ENCODE measurements at places on chromosomes 4 and X.

GRCh38 chr4:35559559-35560365 is 684.6 kb downstream of the ARAP2 start:
- no peak for DNase-seq

- no peak for DNase-seq
Measured at GRCh38 chrX:120559804-120560203, 958 bp downstream of the CUL4B start.

DNA sequence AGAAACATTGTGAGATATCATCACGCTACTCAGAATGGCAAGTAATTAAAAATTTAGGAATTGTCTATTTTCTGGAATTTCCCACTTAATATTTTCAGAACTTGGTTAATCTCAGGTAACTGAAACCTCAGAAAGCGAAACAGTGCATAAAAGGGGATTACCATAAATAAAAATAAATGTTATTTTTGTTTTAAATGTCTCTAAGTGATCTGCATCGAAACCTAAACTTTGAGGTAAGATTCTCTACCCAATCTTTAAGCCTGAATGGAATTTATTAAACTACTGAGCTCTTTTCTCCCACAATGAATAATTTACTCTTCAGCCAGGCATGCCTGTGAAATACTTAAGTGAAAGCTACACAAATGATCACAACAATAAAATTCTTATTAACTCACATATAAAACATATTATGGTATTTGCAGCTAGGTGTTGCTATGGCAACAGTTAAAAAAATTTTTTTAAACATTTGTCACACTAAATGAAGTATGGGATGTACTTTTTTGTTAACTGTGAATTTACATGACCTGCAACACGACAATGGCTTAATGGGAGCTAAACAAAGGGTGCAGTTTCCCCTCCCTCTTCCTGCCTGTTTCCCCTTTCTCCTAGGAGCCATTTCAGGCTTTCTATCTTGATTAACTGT is 220.2 kb upstream of the PRPS2 start:
- no peak for DNase-seq

DNA sequence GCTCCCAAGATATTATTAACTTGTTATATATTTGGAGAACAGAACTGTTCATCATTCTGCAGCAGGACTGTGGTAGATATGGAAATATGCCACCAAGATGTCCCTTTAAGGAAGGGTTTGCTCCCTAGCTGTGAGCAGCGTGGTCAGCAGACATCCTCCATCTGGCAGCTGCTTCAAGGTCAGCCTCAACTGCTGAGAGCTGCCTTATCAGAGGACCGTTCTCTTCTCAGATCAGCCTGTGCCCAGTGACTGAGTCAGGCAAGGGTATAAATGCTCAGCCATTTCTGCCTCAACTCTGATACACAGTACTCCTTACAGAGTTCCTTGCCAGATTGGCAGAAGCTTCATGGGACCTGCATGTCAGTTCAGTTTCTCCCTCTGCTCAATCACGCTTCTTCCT is 63.4 kb upstream of the MAGEB2 start:
- no peak for DNase-seq

- no peak for DNase-seq
Measured at GRCh38 chrX:12956704-12957534, 18.0 kb upstream of the TMSB4X start.

DNA sequence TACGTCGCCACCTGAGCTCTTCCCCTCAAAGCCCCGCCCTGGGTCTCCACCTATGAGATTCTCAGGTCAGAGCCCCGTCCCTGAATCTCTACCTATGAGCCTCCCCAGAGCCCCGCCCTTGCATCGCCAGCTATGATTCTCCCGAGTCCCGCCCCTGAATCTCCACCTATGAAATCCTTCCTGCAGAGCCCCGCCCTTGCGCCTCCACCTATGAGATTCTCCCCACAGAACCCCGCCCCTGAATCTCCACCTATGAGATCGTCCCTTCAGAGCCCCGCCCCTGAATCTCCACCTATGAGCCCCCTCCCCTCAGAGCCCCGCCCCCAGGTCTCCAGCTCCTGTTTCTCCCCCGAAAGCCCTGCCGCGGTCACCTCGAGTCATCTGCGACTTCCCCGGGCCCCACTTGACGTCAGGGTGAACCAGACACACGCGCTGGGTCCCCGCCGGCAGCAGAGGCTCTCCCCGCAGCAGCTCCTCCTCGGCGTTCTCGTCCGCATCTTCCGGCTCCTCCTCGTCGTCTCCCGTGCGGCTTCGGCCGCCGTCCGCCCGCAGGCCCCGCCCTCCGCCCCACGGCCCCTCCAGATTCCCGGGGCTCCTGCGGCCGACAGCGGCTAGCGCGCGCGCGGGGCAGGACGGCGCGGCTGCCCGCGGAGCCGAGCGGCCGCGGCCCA is 393 bp downstream of the GTPBP6 start:
- peak; percentile 97 for DNase-seq

GRCh38 chr4:181692965-181693364 is 550.2 kb upstream of the TENM3 start:
- no peak for DNase-seq

DNA sequence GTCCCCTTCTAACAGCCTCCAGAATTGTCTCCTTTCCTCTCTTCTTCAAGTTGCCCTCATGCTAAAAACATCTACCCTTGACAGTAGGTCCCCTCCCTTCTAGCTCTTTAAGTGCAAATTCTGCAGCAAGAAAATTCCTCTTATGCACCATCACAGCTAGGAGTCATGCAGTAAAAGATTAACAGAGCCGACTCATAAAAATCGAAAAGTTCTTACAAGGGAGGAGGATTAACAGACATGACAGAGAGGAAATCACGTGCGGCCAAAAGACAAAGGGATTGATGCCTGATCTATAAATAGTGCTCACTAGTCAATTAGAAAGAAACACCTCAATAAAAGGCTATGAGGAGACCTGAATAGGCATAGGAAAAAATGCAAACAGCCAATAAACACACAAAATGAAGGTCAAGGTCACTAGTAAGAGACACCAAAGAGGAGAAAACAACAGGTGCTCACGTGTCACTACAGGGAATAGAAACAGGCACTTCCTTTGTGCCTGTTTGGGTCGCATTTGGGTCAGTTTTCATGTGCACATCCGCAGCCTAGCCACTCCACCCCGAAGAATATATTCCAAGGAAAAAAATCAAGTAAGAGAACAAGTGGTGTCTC is 3.4 kb downstream of the RNF212 start:
- DNase-seq = no peak

GRCh38 chr4:6041800-6042199 is 23.6 kb upstream of the C4orf50 start:
- no peak for DNase-seq

DNA sequence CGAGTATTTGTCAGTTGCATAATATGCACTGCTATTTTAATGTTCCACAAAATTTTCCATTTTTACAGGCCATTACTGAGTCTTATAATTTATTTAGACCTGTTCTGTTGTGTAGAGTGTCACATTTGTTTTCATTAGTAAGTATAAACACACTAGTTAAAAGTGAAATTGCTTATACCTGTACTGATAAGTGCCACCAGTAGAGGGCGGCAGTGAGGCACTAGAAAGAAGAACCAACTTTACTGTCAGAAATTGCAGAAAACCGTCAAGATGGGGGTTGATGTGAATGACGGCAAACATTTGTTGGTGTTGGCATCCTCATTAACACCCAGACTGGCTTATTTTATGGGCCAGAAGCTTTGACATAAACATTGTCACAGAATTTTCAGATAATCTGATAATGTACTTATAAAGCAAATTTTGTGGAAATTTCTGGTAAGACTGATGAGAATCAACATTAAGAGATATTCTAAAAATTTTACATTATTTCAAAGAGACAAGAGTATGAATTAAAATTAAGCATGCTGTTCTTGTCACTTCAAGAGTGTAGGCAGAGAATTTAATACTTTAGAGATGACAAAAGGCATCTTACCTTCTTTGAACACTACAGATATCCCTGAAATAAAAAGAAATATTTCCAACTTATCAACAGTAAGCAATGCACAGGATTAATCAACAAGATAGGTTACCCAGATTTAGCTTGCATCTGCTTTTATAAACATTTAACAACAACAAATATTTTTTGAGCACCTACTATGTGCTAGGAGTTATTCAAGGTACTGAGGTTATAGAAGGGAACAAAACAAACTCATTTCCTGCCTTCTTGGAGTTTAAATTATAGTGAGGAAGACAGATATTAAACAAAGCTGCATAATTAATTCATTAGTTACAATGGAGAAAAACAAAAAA is 24.9 kb downstream of the ALPK1 start:
- peak; percentile 83 for DNase-seq

DNA sequence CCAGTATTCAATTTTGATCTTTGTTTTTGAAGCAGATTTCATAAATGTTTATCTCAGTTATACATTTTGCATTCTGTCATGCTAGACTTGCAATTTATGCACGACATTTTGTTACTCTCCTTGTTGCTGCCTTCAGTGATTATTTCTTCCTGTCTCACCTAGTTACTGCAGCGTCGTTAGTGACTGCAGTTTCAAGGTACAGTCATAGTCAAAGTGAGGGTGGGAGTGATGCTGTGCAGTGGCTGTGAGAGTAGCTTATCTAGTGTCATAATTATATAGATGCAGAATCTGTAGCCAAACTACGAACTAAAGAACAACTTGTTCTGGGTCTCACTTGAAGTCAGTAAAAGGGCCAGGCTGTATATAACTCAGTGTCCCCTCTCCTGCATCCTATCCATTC is 69.8 kb downstream of the GPR101 start:
- DNase-seq = no peak

GRCh38 chrX:14028473-14028872 is 1.2 kb downstream of the GEMIN8 start:
- DNase-seq = no peak

DNA sequence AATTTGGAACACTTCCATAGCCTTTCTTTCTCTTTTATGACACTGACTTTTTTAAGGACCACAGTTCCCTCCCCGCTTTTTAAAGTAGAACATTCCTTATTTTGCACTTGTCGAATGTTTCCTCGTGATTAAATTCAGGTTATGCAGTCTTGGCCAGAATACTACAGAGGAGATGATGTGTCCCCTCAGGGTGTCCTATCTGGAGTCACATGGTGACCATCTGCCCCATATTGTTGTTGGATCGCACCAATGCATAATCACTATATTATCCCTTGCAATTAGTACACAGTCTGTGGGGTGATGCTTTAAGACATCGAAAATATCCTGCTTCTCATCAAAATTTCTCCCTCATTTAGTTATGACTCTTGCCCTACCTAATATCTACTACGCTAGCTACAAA is 27.4 kb downstream of the WDFY3 start:
- no peak for DNase-seq
